ENCODE measurements at places on chromosomes 6 and 20.

DNA sequence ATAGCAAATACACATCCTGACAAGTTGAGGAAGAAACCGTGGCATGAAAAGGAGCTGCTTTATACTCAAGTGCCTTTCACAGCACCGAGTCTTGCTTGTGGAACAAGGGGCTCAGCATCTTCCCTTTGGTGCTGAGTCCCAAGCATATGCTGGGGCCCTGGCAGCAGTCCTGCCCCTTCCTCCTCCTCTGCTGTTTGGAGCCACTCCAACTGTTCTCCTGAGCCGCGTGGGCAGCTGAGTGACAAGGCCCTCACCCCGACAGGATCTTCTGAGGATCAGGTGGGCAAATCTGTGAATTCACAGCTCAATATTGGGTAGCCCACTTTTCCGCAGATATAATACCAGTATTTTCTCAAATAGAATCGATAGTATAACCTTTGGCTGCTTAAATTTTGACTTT lies 24.7 kb downstream of the DACT2 start:
- no peak for DNase-seq

DNA sequence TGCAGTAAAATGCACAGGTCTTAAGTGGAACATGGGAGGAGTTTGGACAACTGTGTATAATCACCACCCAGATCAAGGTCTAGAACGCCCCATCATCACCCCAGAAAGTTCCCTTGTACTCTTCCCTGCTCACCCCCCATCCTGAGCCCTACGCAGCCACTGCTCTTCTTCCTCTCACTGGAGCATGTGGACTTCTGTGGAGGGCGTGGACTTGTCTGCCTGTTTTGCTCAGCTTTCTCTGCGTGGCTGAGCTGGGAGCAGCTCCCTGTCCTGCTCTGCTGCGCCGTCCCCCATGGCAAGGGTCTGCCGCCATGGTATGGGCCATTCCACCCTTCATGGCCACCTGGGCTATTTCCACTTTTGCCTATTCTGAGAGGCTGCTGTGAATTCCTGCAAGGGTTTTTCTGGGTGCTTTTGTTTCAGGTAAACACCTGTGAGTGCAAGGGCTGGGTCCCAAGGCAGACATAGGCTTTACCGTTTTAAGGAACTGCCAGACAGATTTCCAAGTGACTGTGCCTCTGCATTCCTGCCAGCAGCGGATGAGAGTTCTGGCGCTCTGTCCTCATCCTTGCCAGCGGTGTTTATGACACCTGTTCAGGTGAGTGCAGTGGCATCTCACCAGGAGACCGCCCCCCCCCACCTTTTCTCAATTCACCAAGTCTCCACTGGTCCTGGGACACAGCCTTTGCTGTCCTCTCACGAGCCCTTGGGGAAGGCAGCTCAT lies 19.7 kb downstream of the PCK1 start:
- DNase-seq: no peak

- DNase-seq: no peak
Measured at GRCh38 chr6:41597246-41598000, 40.8 kb upstream of the MDFI start.

DNA sequence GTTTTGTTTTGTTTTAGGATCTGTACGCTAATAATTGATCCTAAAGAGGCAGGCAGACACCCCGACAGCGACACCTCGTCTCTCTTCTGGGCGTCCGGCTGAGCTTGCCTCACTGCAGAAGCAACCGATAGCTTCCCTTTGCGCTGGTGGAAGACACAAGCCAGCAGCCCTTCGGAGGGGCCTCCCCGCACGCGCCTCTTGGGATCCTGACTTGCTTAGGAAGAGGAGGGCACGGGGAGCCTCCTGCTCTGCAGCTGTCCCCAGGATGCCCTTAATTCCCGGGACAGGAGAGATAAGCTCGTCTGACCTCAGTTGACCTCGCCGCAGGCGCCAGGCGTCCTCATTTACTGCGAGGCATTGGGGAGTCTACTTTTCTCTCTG lies 94.0 kb downstream of the CD83 start:
- DNase-seq: peak; percentile 20

DNA sequence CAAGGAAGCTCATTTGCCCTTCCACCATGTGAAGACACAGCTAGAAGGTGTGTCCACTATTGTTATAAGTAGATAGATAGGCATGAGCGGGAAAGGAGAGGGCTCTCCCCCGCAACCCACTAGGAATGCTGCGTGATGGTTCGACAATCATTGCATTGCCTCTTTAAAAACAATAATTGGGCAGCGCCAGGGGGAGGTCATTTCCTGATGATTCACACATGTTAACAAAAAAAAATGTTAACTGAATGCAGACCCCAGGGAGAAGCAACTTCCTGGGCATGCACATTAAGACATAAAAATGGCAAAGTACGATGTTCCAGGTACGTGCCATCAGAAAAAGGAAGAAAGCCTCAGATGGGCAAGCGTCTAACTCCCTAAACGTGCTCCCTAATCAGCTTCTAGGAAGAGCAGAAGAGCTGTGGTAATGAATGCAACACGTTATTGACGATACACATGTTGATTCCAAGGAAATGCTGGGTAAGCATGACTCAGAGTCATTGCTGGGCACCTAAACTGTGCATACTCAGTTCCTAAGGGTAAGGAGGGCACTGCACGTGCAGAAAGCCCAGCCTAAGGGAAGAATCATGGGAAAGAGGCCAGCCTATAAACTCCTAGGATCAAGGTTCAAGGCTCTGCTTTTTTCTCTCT lies 113.7 kb downstream of the FAM217A start:
- no peak for DNase-seq

Data from stimulated activated naive CD4-positive, alpha-beta T cell (primary cell).